Activated B cell treated with CpG ODN at 0.5 μM for 24 hours (primary cell): ENCODE measurements at places on chromosomes 12 and 14. TPM values are rescaled to one million over a fixed set of nuclear protein-coding genes. Genes with fewer than 3 reads are reported as not detected.

DNA sequence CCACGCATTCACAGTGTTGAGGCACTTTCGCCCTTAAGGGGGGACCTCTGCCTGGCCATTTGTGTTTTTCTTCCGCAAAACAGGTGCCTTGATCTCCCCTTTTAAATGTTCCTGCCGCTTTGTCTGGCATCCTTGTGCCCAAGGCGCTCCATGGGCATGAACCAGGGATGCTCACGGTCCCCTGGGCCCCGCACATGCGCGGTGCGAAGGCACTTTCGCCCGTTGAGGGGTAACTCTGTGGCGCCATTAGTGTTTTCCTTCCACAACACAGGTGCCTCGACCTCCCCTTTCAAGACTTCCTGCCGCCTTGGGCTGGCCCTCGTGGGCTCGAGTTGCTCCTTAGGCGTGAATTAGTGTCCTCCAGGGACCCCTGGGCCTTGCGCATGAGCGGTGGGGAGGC lies 335.5 kb downstream of the ALG10 start:
- DNase-seq, result no peak

- DNase-seq, result no peak
Observed at GRCh38 chr14:54206516-54206915, 190.3 kb upstream of the CDKN3 start.

LGR5 gene
- not detected in 2 replicates for total RNA-seq

GPR132 gene
- total RNA-seq, result 43.4 and 48.5 TPM in 2 replicates

DNA sequence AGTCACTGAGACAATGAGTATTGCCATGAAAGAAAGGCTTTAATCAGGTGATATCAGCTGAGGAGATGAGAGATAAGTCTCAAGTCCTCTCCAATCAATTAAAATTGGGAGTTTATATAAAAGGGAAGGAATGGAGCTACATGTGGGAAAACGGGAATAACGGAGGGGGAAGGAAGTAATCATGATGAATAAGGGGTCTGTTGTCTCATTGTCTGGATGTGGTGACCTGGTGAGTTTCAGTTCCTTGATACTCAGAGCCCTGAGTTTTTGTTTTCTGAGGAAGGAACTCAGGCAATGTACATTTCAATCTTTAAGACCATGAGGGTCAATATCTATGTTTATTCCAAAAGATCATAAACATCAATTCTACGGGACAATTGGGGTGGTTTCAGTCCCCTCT lies 198.8 kb downstream of the KITLG start:
- no peak for DNase-seq

DNA sequence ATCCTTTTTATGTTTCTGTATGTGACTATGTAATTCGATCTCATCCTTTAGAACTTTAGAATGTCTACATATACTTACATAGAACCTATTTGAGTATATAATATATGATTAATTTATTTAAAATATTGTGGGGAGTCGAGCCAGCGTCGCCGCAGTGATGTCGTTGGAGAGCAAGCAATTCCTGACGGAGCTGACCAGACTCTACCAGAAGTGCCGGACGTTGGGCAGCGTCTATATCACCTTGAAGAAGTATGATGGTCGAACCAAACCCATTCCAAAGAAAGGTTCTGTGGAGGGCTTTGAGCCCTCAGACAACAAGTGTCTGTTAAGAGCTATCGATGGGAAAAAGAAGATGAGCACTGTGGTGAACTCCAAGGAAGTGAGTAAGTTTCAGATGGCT lies 6.4 kb upstream of the CD27 start:
- no peak for DNase-seq

GRCh38 chr12:68958322-68958721 lies 25.4 kb upstream of the CPM start:
- no peak for DNase-seq

EML5 gene
- total RNA-seq, result 3.8 and 5.0 TPM in 2 replicates

LYZ gene
- total RNA-seq, result 4.0 and 5.3 TPM in 2 replicates
